AML-193 (cell line): ENCODE measurements at places on chromosomes 12 and 14.

DNA sequence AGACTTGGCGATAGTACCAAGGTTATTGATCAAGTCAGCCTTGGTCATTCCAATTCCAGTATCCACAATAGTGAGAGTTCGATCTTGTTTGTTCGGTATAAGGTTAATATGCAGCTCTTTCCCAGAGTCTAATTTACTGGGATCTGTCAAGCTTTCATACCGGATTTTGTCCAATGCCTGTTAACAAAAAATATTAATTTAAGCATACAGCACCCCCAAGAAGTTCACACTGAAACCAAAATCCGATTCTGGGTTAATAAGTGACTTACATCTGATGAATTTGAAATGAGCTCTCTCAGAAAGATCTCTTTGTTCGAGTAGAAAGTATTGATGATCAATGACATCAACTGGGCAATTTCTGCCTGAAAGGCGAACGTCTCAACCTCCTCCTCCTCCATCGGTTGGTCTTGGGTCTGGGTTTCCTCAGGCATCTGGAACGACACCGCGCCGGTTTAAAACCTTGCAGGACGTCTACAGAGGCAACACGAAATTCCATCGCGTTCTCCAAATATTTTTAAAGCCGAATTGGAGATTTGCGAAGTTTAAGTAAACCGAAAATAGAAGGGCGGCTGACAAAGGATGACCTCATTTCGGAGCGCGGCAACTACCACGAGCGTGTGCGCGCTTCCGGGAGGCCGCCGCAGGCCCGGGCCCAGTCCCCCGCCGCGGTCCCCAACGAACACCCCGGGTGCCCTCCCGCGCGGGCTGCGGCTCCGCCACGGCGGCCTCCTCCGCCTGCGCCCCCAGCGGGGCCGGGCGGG is 716 bp downstream of the HSP90AA1 start:
- peak; percentile 32 for DNase-seq

DNA sequence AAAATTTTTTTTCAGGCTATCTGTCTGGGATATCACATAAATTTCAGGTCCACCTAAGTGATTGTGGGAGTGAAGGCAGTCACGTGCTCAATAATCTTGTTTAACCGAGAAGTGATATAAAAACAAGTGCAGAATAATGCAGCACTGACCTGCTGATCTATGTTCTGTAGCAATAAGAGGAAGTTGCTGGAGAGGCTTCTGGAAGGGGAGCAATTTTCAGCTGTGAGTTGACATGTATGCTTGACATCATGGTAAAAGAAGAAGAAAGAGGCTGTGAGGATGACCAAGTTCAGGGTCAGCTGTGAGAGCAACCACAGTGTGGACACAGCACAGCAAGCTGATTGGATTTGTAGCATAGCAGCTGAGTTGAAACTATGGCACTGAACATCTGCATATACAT is 172.0 kb upstream of the PELI2 start:
- DNase-seq = no peak

DNA sequence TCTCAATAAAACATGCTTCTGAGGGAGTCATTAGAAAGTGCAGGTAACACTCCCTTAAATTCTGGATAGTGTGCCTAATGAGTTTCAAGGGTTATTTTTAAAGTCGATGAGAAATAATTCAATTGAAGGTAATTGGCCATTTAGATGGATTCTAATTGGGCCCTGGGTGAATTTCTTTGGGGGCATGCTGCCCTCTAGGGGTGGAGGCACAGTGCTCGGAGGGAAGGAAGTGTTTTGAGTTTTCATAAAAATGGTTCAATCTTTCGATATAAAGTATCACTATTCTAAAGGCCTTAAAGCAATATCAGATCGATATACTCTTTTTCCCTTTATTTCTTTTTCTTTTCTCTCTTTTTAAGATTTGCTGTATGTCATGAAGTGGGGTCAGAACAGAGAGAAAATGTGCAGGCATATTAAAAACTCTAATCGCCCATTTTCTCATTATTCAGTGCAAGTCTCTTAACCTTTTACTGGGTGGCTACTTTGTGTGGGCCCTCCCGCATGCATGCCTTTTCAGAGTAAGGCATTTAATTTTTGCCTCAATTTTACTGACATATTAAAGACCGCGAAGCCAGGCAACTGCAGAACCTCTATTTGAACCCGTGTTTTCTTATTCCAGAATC is 25.5 kb downstream of the NKX2-8 start:
- DNase-seq = peak; percentile 4

DNA sequence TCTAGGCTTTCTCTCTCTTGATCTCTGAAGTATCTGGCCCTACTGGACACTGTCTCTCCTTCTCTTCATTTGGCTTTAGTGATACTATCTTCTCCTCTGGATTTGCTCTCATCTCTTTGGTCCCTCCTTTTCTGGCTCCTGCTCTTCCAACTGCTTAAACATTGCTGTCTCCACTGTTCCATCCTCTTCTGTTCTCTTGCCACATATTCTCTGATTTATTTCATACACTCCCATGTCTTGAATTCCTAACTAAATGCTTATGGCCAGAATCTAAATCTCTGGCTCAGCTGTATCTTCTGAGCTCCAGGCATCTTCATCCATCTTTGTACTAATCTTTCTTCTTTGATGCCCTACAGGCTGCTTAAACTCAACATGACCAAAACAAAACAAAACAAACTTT is 25.5 kb upstream of the PCED1B start:
- DNase-seq = no peak

DNA sequence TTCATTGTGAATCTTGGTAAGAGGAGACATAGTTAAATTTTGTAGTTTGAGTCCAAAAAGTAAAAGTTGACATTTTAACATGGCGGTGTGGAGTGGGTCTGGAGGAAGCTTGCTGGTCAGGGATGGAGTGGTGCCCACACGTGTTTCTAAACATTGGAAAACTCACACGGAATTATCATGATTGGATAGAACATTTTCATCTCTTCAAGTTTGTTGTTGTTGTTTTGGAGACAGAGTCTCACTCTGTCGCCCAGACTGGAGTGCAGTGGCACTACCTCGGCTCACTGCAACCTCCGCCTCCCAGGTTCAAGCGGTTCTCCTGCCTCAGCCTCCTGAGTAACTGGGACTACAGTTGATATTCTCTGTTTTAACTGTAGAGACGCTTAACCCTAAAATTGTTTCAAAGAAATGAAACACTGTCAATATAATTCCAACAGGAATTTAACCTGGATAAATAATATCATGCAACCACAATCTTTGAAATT is 502 bp upstream of the MBIP start:
- no peak for DNase-seq

DNA sequence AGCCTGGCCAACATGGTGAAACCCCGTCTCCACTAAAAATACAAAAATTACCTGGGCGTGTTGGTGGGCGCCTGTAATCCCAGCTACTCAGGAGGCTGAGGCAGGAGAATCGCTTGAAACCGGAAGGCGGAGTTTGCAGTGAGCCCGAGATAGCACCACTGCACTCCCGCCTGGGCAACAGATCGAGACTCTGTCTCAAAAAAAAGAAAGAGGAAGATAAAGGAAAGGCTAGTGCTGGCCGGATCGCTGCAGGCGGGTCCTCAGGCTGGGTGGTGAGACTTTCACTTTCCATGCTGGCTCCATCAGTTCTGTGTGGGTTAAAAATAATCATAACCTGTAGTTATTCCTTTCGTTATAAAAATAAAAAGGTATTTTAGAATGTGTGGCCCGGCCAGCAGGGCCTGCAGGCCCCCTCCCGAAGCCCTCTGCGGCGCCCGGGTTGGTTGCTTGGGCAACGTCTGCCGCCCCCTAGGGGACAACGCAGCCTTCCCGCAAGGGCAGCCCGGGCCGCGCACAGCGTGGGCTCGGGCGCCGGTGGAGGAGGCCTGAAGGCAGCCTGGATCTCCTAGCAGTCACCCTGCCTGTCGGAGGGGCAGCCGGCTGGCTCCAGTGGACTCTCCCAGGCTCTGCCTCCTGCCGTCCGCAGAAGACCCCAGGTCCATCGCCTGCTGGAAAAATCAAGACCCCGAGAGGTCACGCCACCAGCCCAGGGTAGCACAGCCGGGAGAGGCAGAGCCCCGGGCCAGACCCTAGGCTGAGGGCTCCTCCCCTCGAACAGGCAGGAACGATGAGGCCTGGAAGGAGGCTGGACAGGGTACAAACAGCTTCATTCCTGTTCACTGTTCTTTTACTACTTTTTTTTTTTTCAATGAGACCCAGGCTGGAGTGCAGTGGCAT is 5.0 kb upstream of the SLC25A47 start:
- peak; percentile 56 for DNase-seq

DNA sequence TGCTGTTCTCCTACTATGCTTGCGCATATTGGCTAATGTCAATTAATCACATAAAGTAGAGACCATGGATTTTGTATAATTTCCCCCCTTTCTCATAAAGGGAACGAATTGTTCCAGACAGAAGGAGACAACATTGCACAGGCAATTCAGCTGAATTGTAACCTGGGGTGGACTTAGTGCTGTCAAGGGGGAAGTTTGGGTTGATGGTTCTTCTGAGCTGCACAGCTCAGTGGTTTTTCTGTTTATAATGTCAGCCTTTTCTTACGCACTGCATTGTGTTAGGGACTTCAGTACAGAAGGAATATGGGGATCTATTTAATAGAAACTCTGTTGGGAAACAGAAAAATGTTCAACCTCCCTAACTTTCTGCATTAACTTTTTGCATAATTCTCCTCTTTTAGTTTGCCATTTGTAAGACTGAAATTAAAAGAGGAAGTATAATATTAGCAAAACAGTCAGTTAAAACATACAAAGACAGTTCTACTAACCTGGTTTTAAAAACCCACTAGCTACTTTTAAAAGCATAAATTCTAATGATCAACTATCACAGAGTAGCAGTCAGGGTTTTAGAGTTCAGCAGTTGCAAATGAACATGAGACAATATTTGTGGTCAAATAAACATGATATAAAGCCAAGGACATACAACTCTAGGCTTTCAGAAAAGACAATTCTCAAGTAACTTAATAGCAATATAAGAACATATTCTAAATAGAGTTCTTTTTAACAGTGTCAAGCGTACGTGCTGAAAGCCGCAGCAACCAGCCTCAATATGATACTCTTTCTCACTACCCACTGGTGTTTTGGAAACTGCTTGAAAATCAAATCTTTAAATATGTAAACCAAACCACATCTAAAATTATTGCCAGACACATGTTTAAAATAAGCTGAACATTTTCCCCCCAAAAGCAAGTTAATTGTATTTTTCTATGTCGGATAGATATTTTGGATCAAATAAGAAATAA is 393.0 kb downstream of the FSCB start:
- no peak for DNase-seq

GRCh38 chr14:38546932-38547551 is 291.1 kb upstream of the CLEC14A start:
- DNase-seq = no peak

DNA sequence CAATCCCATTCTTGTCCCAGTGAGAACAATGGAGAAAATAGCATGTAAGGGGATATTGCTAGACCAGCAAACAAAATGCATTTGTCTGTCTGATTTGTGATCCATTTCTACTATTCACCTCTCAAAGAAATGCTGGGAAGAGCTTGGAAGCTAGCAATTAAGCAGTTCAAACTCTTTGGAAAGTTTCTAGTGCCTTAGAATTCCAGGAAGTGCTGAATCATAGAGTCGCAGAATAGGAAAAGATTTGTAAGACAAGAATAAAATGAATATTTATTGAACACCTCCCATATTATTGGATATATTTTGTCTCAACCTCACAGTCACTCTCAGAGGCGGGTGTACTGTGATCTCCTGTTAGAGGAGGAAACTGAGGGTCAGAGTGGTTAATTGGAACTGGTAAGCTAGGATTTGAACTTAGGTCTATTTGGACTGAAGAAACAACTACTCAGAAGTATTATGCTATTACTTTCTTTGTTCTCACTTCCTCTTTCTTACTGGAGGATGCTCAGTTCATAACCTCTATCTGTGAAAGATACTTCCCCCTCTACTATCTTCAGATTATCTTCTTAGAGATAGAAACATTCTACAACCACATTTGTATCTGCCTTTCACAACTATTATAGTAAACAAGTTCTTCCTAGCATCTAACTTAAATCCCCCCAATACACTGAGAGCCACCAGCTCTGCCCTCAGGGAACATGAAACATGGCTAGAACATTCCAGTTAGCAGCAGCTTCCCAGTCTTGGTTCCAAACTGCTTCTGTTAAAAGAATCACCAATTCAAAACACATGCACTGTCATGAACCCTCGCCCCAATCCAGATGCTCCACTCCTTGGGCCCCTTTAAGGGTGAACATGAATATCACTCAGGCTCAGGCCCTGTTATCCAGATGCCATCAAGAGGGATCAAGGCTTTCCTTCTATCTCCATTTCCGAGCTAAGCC is 64.2 kb downstream of the DRAM1 start:
- DNase-seq = no peak

DNA sequence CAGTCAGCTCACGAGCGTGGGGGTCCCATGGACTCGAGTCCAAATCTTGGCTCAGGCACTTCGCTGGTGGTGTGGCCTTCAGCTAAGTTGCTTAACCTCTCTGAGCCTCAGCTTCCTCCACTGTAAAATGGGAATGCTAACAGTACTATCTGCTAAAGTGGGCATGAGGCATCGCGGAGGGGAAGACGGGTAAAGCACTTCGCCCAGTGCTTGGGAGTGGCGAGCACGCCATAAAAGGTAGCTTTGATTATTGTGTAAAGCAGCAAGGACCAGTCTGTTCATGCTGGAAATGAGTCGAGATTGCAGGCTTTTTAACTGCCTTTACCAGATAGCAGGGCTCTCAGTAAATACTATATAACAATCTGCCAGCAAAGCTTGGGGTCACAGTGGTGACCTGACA is 24.5 kb downstream of the HRK start:
- DNase-seq = no peak

GRCh38 chr12:79057540-79057939 is 193.0 kb downstream of the SYT1 start:
- DNase-seq = no peak

DNA sequence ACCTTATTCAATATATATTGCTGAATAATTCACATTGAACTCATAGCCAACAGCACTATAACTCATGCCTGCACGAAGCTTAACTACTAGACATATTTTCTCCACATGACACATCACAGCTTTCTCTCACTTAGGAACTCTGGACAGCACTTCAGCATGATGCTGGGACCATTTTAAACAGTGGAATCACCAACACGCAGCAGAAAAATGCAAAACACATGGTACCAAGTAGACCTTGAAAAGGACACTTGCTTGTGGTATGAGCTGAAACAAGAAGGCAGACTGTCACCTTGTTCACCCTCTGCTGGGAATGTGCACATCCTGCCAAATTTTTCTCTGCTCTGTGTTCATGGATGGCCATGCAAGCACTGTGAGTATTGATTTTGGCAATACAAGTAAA is 34.8 kb upstream of the CD9 start:
- DNase-seq = no peak
